ENCODE measurements at places on chromosomes 1 and 21.

DNA sequence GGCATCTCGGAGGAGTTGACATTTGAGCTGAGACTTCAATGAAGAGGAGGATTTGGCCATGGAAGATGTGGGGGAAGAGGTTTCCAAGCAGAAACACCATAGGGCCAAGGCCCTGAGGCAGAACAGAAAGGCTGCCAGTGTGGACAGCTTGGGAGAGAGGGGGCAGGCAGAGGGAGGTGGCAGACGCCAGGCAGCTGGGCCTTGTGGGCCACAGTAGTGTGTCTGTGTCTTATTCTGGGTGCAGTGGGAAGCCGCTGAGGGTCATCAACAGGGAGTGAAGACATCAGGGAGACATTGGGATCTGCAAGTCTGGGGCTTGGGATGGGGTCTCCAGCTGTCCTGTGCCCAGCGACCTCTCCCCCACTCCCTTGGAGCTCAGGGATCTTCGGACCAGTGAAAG is 96.8 kb downstream of the LACTBL1 start:
- DNase-seq = no peak

DNA sequence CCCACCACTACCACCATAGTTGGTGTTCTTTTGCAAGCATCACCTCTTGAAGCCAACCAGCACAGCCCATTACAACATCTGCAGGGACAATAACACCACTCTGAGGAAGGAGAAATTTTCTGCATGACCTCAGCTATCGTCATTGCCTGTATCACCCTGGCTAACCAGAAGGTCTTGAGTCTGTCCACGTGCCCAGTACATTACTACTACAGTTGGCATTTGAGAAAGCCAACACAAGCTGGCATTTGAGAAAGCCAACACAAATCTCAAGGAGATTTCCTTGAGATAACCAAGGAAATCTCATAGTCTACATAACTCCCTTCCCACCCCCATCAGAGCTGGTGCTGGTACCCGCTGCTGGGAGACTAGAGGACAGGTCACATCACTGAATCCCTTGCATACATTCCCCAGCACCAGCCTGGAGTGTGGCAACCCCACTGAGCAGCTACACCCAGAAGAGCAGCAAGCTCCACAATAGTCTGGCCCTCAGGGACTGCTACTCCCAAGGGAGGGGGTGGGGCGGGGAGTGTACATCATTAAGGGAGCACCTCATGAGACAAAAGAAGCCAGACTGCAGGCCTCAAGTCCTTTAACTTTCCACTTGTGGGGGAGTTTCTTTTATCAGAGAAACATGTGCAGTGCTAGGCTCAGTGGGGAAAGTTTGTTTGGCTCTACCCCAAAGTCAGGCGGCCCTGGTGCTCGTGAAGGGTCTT is 46.0 kb upstream of the GUCA2A start:
- DNase-seq = no peak

DNA sequence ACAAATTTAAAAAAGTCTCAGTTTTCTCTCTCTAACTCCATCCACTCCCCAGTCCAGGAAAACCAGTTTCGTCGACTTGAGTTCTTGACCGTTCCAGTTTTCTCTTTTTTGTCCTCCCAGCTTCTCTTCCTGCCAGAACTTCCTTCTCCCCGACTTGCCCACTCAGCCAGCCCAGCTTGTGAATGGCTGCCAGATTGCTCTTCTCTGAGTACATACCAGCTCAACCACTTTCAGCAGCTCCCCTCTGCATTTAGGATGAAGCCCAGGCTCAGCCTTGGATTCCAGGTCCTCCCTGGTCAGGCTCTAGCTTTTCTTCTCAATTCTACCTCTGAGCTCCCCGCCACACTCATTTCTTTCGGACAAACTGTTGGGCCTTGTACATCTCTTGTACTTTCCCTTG is 1.4 kb downstream of the DIO1 start:
- no peak for DNase-seq

DNA sequence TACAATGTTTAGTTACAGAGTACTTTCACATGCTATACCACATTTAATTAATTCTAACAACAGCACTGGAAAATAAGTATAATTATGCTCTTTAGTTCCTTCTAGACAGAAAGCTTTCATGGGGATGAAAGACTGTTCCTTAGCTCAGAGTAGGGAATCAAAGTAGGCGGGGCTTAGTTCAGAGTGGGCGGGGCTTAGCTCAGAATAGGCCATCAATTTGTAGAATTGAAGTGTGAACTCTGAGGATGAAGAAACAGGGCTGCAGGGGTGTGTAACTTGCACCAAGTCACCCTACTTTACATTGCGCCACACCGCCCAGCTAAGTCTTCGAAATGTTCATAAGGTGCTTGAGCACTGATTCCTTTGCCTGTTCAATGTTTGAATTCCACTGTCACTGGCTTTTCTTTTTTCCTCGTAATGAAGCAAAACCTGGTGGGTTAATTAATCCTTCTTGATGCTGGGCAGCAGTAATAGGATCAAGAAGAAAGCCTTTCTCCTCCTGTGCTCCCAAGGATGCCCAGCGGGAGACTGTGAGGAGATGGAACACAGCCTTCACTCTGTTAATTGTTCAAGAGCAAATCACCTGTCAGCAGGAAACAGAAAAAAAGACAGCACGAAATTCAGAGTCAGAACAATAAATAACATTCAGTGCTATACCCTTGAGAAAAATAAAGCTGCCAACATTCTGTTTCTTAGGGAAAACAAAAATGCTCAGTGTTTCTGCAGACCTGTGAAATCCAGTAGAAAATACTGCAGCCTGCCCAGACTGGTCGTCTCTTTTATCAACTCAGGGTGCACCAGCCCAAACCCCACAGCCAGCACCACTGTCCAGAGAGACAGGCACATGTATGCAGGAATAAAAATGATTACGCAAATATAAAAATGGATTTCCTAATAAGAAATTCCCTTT is 66.5 kb upstream of the CAMK1G start:
- DNase-seq = no peak

GRCh38 chr1:958823-959730 is at the start of gene NOC2L:
Gene NOC2L (minus strand): TSS chr1:959256. CDS start chr1:959240, 16 bp downstream.
- DNase-seq = peak; percentile 82

DNA sequence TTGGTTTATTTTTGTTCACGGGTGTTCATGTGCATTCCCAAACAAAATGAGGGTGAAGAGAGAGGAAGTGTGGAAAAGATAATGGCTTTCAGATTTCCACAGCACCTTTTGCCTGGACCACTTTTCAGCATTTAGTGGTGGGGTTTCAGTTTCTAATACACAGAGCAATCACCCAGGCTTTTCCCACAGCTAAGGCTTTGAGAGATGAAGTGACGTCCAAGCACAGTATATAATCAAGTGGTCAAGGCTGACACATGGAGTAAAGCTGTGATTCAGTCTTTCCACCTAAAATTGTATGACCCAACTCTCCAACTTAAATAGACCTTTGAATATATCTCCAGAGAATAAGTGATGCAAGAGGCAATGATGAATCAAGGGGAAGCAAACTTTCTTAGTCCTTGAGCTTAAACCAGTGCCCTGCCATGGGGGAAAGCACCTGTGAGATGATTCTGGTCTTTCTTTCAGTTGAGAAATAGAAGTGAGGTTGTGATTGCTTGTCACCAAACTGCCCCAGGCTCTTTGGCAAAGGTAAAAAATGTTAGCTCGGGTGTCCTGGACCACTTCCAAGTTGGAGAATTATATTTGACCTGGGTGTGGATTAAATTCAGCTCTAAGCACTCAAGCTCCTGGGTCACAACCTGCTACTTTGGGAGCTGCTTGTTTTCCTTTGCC is 2.4 kb upstream of the PIK3R3 start:
- peak; percentile 79 for DNase-seq

DNA sequence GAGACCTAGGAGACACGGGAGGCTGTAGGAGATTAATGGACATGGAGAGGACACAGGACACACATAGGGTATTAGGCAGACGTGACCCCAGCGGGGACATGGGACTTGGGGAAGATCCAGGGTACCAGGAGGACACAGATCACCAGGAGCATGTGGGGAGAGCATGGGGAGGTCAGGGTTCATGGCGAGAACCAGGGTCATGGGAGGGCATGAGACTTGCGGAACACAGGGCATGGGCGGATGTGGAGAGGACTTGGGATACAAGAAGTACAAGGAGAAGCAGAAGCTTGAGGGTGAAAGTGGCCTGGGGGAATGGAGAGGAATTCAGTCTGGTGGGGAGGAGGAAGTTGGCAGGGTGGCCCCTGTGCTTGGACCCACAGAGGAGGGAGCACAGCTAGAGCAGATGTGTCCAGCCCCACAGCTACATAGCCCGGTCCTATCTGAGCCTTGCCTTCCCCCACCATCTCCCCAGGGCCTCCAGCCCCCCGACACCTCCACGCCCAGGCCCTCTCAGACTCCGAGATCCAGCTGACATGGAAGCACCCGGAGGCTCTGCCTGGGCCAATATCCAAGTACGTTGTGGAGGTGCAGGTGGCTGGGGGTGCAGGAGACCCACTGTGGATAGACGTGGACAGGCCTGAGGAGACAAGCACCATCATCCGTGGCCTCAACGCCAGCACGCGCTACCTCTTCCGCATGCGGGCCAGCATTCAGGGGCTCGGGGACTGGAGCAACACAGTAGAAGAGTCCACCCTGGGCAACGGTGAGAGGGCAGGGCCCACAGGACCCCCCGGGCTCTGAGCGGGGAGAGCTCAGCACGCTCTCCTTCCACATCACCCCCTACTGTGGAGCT is 12.1 kb downstream of the TIE1 start:
- DNase-seq = no peak

DNA sequence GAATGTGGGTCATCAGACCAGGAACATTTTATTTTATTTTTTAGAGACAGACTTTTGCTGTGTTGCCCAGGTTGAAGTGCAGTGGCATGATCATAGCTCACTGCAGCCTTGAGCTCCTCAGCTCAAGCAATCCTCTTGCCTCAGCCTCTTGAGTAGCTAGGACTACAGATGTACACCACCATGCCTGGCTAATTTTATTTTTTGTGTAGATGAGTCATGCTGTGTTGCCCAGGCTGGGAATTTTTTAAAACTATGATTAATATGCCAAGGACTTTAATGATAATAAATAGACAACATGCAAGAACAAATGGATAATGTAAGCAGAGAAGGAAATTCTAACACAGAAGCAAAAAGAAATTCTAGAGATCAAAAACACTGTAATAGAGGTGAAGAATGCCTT is 142.4 kb downstream of the AK5 start:
- DNase-seq = peak; percentile 33

DNA sequence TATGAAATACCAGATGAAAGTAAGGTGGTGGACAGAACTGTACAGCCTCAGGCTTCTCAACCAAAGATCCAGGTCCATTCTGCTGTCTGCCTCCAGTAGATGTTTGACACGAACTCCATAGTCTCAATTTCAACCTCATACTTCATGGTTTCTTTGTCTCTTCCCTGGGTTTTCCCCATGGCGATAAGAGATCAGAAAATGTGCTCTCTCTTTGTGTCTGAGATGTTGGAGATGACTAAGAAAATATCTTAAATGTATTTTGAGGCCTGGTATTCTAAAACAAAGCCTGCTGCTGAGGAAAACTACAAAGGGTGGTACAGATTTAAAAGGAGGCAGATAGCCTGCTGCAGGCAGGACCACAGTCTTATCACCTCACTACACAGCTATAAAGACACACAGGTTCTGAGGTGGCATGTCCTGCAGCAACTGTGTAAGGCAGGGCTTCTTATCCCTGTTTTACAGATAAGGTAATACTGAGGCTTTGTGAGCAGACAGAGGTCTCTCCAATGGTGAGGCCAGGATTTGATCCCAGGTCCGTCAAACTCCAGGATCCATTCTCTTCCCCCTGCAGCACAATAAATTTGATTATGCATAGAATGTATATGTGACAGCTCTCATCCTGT is 40.0 kb upstream of the CACNA1E start:
- no peak for DNase-seq

GRCh38 chr1:15046487-15047165 is 106.9 kb upstream of the TMEM51 start:
- peak; percentile 28 for DNase-seq

Measured in CD14-positive monocyte (primary cell).